T-helper 1 cell (primary cell): ENCODE measurements at places on chromosomes 2 and 18.

DNA sequence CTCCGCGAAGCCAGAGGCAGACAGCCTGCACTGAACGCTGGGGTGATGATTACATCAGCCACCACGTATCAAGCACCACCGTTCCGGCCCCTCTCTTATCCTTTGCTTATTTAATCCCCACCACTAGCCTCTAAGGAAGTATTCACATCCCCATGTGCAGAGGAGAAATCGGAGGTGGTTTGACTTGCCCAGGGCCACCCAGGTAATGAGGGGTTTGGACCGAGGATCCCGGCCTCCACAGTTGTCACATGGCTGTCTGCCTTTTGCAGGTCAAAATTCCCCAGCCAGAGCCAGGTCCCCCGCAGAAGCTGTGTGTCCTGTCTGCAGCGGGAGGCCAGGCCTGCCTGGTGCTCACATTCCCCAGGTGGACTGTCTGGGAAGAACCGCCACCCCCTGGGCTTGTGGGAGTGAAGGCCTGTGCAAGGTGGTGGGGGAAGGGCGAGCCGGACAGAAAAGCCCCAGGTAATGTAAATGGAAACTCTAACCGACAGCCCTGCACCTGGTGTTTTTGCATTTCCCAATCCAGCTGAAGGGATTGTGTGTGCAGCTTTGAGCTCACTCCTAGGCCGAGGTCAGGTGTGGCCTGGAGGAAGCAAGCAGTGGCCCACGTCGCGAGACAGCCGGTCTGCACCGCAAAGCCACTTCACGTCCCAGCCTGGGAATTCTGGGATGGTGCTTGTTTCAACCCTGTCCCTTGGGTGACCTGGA lies 108.5 kb upstream of the ID2 start:
- no peak for DNase-seq

- no peak for DNase-seq
These were observed 856 bp downstream of the FAM228A start for GRCh38 chr2:24175631-24176187.

GRCh38 chr2:152617456-152618192 lies 99.6 kb downstream of the PRPF40A start:
- no peak for DNase-seq

DNA sequence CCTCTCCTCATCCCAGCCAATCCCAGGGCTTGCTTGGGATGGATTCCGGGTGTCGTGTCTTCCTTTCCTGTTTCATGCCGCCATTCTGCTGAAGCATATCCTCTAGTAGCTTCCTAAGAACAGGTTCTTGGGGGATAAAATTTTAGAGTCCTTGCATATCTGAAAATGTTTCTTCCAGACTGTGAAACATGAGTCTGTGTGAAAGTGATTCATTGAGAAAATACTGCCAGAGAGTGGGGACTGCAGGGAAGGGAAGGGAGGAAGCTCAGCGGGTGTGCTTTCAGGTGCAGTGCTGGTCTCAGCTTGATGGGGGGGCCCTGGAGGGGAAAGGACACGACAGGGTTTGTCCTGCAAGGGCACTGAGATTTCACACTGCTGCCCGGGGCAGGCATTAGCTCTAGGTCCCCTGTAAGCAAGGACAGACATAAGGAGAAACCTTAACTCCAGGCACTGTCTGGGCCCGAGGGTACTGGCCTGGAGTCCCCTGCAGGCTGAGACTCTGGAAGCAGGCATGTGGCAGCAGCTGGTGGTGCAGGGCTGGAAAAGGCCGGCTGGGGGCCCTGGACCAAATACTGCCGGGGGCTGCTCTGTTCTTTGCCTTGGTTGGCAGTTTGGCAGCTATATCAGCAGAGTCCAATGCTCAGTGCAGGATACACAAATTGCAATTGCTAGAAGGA lies 97.6 kb upstream of the HS6ST1 start:
- no peak for DNase-seq

DNA sequence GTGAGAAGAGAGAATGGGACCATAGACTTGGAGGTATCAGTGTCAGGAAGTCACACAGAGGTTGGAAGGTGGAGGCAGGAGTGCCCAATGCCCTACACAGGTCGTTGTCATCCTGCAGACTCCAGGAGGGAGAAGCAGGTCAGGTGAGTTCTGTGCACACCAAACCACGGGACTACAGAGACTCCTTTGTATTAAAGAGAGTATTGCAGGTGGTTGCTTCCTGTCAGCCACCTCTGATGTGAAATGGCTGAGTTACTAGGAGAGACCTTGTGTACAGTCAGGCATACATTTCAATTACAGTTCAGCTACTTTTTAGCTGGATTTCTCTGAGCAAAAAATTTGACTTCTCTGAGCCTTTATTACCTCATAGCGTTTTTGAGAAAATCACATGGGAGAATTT lies 51.6 kb downstream of the SPP2 start:
- no peak for DNase-seq

DNA sequence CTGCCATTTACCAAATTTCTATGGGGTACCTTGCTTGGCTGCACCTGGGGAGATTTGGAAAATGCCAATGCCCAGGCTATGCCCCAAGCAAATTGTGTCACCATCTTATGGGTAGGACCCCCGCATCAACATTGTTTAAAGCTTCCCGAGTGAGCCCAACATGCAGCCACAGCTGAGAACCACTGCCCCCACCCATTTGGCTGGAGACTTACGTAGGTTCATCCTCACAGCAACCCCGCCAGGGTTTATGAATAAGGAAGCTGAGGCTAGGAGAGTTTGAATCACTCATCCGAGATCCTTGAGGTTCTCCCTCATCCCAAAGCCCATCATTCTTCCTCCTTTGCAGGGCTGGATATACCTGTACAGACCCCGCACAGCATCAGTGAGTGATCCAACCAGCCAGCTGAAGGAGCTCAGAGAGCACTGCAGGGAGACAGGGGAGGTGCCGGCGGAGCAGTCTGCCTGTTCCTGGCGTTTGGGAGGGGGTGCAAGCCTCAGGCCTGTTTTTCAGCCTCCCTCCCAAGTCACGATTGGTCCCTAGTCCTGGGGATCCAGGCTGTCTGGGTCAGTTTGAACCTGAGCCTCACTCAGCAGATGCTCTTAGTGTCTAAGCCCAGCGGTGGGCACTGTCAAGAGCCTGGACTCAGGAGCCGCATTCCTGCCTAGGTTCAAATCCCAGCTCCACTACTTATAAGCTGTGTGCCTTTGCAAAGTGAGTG lies 164.9 kb downstream of the SMAD7 start:
- no peak for DNase-seq

- DNase-seq, result no peak
These were observed 443.5 kb downstream of the XIRP2 start for GRCh38 chr2:167331636-167332232.

DNA sequence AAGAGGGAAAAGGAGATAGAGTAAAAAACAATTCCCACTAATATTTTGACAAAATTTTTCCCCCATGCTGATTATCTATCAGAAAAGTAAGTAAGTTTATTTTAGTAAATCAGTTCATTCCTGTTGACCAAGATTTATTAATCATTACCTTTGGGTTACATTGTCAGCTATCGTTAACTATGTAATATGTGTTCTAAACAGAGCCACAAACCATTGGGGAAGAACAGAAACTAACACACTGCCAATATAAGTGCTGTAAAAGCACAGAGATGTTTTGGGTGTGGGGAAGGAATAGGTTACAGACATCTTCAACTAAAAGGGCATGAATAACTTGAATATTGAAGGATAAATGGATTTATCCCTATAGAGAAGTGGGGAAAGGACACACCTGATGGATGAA lies 42.5 kb upstream of the ACADL start:
- DNase-seq, result no peak

- no peak for DNase-seq
These were observed 102.9 kb downstream of the BCL2 start for GRCh38 chr18:63216516-63217311.

GRCh38 chr2:101466426-101466825 lies 8.5 kb downstream of the RFX8 start:
- no peak for DNase-seq

DNA sequence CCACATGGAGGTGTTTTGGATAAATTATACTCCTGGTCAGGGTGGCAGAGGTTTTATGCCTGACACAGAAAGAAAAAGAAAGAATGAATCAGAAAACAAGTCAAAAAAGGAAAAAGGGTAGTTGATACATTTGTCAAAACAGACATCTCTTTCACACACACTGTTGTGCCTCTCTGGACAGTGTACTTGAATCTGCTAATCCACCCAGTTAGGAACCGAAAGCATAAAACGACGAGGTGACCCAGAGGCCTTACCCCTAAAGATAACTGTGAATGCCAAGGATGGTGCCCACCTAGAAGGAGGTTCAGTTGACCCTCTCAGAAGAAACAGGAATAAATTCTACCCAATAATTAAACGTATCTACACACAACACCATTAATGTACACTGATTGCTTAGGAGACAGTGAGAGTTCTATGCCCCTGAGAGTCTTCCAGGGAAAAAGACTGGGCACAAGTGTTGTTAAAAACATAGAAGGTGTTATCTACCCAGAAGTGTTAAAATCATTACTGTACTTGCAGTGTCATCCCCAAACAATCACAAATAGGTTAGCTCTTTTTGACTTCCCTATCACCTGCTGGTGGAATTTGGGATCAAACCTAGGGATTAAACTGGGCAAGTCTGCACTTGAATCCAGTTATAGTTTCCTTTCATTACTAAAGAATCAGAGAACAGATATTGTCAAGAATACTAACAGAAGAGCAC lies 123.2 kb upstream of the DNAJC10 start:
- no peak for DNase-seq

- DNase-seq, result no peak
These were observed 6.5 kb downstream of the RBBP8 start for GRCh38 chr18:22939649-22940048.

DNA sequence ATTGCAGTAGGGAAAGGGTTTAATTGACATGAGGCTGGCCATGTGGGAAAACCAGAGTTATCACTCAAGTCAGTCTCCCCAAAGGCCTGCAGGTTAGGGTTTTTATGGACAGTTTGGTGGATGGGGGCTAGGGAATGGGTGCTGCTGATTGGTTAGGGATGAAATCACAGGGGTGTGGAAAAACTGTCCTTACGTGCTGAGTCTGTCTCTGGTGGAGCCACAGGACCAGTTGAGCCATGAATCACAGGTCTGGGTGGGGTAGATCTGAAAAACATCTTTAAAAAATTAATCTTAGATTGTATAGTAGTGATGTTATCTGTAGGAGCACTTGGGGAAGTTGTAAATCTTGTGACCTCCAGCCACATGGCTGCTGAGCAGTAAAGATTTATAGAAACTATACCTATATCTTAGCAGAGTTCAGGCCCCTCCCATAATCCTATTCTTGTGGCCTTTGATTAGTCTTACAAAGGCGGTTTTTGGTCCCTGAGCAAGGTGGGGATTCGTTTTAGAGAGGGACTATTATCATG lies 139.6 kb downstream of the COMMD1 start:
- no peak for DNase-seq

GRCh38 chr18:8140841-8141501 lies 468.3 kb upstream of the RAB12 start:
- no peak for DNase-seq

GRCh38 chr2:113965228-113965627 lies 75.3 kb downstream of the ACTR3 start:
- no peak for DNase-seq

DNA sequence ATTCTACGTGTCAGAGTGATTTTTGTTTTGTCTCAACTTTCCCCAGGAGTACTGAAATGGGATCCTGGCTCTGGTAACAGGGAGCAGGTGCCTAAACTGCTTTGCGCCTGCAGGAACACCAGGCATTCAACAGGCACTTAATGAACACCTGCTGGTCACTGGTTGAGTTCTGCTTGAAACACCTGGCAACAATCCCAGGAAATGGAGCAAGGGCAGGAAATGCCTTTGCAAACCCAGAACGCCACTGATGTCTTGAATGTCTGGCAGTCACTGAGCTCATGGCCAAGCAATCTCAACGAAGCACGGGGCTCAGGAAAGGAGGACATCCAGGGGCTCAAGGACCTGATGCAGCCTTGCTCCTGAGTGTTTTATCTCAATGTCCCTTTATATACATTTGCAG lies 360.0 kb upstream of the RAB6C start:
- DNase-seq, result no peak

DNA sequence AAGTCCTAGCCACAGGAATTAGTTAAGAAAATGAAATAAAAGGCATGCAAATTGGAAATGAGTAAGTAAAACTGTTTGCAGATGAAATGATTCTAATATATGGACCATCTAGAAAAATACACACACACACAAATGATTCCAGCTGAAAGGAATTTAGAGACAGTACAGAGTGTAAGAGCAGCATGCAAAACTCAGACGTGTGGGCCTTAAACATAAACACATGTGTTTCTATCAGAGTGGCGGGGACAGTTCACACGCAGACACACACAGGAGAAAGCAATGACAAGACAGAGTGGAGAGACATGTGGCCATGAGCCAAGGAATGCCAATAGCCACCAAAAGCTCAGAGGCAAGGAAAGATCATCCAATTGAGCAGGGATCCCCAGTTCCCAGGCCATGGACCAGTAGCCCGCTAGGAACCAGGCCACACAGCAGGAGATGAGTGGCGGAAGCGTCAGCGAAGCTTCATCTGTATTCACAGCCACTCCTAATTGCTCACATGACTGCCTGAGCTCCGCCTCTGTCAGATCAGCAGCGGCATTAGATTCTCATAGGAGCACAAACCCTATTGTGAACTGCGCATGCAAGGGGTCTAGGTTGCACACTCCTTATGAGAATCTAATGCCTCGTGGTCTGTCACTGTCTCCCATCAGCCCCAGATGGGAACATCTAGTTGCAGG lies 155.4 kb downstream of the ARL4C start:
- no peak for DNase-seq

DNA sequence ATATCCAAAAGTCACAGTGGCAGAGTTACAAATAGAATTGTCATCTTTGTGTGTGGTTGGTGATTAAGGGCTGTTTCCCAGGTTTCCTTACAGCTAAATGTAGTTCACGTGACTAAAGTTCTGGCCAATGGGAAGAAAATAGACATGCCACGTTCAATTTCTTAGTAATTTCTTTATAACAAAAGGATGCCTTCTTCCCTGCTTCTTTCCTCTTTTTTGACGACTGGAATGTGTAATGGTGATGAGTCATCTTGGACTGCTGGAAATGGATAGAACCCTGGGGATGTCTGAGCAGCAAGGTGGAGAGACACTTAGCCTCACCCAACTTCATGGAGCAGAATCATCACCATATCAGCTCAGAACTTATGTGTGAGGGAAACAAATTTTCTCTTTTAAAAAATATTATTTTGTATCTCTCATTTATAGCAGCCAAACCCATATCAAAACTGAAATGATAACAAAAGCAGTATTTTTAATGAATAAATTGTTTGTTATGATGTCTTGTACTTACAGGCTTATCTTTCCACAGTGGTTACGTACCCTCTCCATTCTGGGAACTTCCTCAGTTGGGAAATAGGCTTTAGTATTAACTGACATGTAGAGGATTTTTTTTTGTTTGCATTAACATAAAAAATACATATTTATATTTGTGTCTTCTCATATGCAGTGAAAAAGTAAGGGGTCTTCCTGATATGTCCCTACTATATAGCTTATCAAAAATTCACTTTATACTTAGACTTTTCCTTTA lies 91.1 kb upstream of the CDH2 start:
- DNase-seq, result no peak

GRCh38 chr2:14678761-14679160 lies 46.2 kb downstream of the LRATD1 start:
- no peak for DNase-seq

GRCh38 chr2:42193722-42194187 lies 24.6 kb downstream of the EML4 start:
- DNase-seq, result no peak
